ENCODE measurements at places on chromosomes 7 and 10.

- DNase-seq: peak; percentile 75
Measured at GRCh38 chr10:50216894-50217293, 34.4 kb downstream of the ASAH2 start.

- no peak for DNase-seq
Measured at GRCh38 chr10:75395066-75395931, 6.3 kb downstream of the ZNF503 start.

DNA sequence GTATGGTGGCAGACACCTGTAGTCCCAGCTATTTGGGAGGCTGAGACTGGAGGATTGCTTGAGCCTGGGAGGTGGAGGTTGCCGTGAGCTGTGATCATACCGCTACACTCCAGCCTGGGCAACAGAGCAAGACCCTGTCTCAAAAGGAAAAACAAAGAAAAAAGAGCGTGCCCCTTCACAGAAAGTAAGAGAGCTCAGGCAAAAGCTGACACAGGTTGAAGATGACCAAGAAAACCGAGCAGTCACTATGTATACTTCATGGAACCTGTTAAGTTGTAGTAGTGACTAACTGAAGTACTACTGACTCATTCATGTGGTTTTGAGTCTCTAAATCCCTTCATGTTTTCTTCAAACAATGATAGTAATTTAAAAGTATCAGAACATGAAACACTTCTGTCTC lies 1.2 kb upstream of the PRRT4 start:
- DNase-seq: no peak

GRCh38 chr7:47302560-47302959 lies 279.4 kb downstream of the TNS3 start:
- no peak for DNase-seq
